Fibroblast of lung (primary cell): ENCODE measurements at places on chromosomes 1 and 21. TPM values are rescaled to one million over a fixed set of nuclear protein-coding genes. Genes with fewer than 3 reads are reported as not detected.

PPIAL4G gene
- polyA plus RNA-seq, result not detected in 2 replicates

COL11A1 gene
- polyA plus RNA-seq, result 0.26 and 2.6 TPM in 2 replicates

INSRR gene
- polyA plus RNA-seq, result not detected in 2 replicates

S100A3 gene
- polyA plus RNA-seq, result 11.5 and 14.8 TPM in 2 replicates

AK4 gene
- 7.2 and 49.3 TPM in 2 replicates for polyA plus RNA-seq

RORC gene
- polyA plus RNA-seq, result not detected in 2 replicates

PRR9 gene
- polyA plus RNA-seq, result not detected in 2 replicates

CENPF gene
- 12.0 and 41.1 TPM in 2 replicates for polyA plus RNA-seq

KLHDC9 gene
- 0.95 and 1.5 TPM in 2 replicates for polyA plus RNA-seq

TMEM81 gene
- polyA plus RNA-seq, result 1.9 and 2.1 TPM in 2 replicates

GCSAML gene
- not detected in 2 replicates for polyA plus RNA-seq

NKAIN1 gene
- polyA plus RNA-seq, result 0.07 and 0.19 TPM in 2 replicates

CFHR3 gene
- polyA plus RNA-seq, result not detected in 2 replicates

KRTAP7-1 gene
- polyA plus RNA-seq, result not detected in 2 replicates

PLCH2 gene
- 0.02 and 0.10 TPM in 2 replicates for polyA plus RNA-seq

IL20 gene
- polyA plus RNA-seq, result not detected in 2 replicates
